NCI-H1417 (cell line): ENCODE measurements at places on chromosomes 7 and 10.

GRCh38 chr7:122199171-122199570 is 55.1 kb upstream of the AASS start:
- DNase-seq, result no peak

GRCh38 chr7:151454305-151454704 is 14.4 kb upstream of the CRYGN start:
- no peak for DNase-seq

- DNase-seq, result no peak
Observed at GRCh38 chr10:133274751-133275683, 1.7 kb downstream of the ADAM8 start.

GRCh38 chr10:29328983-29329382 is 40.1 kb downstream of the LYZL1 start:
- no peak for DNase-seq

- peak; percentile 27 for DNase-seq
Observed at GRCh38 chr7:514651-515598, 4.7 kb downstream of the PDGFA start.

GRCh38 chr10:114313866-114314265 is 74.8 kb downstream of the VWA2 start:
- no peak for DNase-seq

DNA sequence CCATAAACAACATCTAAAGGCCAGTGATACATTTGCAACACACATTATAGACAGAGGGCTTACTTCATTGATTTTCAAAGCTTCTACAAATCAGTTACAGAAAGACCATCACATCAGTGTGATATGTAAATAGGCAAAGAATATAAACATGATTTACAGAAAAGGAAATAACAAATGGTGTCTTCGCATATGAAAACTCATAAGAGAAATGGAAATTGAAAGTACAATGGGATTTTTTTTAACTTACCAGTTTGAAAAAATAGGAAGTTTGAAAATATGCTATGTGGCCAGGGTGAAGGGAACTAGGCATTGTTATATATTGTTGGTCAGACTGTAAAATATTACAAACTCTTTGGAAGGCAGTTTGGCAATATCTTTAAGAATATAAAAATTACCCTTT is 27.3 kb downstream of the SEC23IP start:
- no peak for DNase-seq

DNA sequence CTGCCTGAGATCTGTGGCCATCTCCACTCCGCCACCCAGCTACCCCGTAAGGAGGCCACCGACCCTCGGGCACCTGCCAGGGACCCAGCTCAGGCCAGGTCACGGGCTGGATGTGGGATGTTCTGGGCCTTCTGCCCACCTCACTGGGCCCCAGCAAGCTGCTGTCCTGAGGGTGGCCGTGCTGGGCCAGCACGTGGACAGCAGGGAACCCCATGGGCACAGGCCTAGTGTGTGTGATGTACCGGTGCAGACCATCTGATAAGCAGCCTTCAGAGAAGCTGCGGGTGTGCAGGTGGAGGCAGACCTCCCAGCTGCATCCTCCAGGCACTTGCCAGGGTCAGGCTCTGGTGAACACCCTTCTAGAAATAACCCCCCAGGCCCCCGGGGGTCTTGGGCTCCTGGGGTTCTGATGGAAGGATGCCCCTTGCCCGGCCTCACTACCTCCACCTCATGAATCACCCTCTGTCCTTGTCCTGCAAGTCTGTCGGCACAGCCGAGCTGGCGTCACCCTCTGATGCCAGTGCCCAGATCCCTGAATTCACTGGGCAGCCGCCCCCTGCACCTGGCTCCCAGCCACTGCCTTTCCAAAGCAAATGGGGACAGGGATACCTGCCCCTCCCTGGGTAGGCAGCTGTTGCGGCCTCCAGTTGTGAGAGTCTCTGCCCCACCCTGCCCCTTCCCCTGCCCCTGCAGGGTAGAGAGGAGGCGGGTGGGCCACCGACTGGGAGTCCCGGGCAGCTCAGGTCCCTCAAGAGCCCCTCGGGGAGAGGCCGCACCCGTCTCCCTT is 139.8 kb downstream of the FAM53B start:
- no peak for DNase-seq

GRCh38 chr10:24552346-24553016 is 171.2 kb downstream of the ARHGAP21 start:
- DNase-seq, result peak; percentile 10
